ENCODE measurements at places on chromosomes 4 and X.

GRCh38 chr4:47713129-47713834 lies 124.6 kb downstream of the CORIN start:
- no peak for DNase-seq
- no peak overlapping the region for H3K27ac ChIP-seq
- H3K27me3 ChIP-seq, result peaks cover 9% of the 10 kb centered on the region
- no peaks in the 10 kb centered on the region for H3K36me3 ChIP-seq
- H3K4me3 ChIP-seq, result no peak overlapping the region

DNA sequence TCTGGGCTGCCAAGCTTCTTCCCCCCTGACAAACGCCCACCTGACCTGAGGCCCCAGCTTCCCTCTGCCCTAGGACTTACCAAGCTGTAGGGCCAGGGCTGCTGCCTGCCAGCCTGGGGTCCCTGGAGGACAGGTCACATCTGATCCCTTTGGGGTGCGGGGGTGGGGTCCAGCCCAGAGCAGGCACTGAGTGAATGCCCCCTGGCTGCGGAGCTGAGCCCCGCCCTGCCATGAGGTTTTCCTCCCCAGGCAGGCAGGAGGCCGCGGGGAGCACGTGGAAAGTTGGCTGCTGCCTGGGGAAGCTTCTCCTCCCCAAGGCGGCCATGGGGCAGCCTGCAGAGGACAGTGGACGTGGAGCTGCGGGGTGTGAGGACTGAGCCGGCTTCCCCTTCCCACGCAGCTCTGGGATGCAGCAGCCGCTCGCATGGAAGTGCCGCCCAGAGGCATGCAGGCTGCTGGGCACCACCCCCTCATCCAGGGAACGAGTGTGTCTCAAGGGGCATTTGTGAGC lies 37.0 kb downstream of the HTRA3 start:
- no peak overlapping the region for H3K27ac ChIP-seq
- no peaks in the 10 kb centered on the region for H3K27me3 ChIP-seq
- H3K4me1 ChIP-seq, result no peaks in the 10 kb centered on the region
- H3K4me3 ChIP-seq, result no peak overlapping the region
- DNase-seq, result no peak

- H3K4me1 ChIP-seq, result no peaks in the 10 kb centered on the region
- no peak for DNase-seq
- no peak overlapping the region for H3K27ac ChIP-seq
- peaks cover 9% of the 10 kb centered on the region for H3K36me3 ChIP-seq
Observed at GRCh38 chr4:17494258-17495190, 17.4 kb downstream of the QDPR start.

GRCh38 chr4:177367336-177367735 lies 57.7 kb downstream of the NEIL3 start:
- H3K4me3 ChIP-seq, result no peak overlapping the region
- DNase-seq, result no peak
- H3K36me3 ChIP-seq, result no peaks in the 10 kb centered on the region
- no peaks in the 10 kb centered on the region for H3K4me1 ChIP-seq
- H3K27ac ChIP-seq, result no peak overlapping the region
- H3K27me3 ChIP-seq, result no peaks in the 10 kb centered on the region

- H3K36me3 ChIP-seq, result no peaks in the 10 kb centered on the region
- DNase-seq, result no peak
- H3K27ac ChIP-seq, result no peak overlapping the region
- no peaks in the 10 kb centered on the region for H3K4me1 ChIP-seq
- no peak overlapping the region for H3K4me3 ChIP-seq
Observed at GRCh38 chr4:65960751-65961150, 290.5 kb upstream of the EPHA5 start.
